ENCODE measurements at places on chromosomes 7 and 10.

DNA sequence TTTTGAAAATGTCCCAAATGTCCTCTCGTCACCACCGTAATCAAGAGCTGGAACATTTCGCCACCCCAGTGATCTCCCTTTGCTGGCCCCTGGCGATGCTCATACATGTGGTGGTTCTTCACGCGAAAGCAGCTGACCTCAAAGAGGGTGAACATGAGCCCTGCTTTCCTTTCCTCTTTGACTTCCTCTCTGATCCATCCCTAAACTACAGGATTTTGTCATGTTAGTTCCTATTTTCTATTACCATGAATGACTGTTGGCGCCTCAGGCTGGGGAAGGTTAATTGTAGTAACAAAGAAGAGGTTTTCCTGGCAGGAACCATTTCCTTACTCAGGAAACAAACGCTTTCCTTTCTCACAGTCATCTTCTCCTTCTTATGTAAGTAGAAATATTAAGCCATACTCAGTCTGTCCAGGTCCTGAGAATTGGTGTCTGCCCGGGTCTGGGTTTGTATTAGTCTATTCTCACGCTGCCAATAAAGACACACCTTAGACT is 114.5 kb downstream of the INSYN2A start:
- no peak for DNase-seq

DNA sequence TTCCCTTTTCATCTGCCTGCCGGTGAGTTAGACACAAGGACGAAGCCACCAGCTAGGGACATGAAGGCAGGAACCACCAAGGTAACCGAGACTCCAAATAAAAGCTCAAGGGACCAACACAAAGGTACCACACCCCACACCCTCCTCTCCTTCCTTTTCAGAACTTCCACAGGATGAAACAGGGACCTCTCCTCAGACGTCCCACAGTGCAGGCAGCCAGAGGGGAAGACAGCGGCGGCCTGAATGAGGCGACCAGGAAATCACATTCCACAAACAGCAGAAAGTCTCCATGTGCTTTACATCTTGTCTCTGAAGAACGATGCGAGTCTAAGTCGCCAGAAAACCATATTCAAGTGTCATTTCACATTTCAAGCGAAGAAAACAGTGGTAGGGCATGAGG is 97.8 kb downstream of the DIP2C start:
- DNase-seq, result no peak

- no peak for DNase-seq
These were observed 212.1 kb upstream of the KCND2 start for GRCh38 chr7:120060875-120061274.

DNA sequence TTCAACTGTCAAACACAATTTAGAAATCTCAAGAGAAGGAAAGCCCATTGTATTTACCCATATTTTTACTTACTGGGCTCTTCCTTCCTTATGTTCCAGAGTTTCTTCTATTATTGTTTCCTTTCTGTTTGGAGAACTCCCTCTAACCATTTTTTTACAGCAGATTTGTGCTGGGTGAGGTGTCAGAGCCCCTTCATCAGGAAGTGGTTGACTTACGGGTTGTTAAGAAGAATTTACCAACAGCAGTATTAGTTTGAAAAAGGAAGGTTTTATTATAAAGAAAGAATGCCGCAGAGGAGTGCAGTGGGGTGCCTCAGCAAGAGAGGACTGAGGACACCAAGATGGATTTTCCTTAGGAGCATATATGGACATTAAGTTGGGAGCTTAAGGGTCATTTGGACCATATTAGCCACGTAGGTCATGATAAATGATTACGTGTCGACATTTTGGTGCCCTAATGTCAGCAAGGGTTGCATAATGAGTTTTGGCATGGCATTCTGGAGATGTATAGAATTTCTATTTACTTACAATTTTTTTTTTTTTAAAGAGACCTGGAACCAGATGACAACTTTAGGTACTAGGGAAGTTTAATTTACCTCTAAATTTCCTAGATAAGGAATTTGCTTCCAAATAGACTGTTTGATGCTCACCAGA is 6.3 kb upstream of the TBATA start:
- DNase-seq, result no peak

- DNase-seq, result no peak
These were observed 44.0 kb downstream of the HIPK2 start for GRCh38 chr7:139733751-139734150.

GRCh38 chr10:33186150-33186549 is 148.3 kb downstream of the NRP1 start:
- no peak for DNase-seq

- DNase-seq, result no peak
These were observed 172.9 kb upstream of the GRM3 start for GRCh38 chr7:86470763-86471162.

DNA sequence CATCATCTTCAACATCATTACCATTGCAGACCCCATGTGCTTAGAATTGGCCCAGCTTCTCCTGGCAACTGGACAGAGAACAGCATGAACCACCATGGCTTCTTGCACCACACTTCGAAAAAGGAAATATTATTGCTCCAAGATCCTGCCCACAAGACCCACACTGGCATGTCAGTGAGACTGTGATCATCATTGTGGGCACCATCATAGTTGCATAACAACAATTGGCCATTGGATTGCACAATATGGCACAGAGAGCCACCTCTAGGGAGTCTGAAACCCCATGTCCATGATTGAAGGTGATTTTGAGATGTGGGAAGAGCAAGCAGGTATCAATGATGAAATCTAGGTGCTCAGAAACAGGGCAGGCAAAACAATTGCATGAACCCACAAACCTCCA is 918.9 kb downstream of the GRID1 start:
- DNase-seq, result no peak

GRCh38 chr10:47348661-47349470 is 703 bp downstream of the RBP3 start:
- no peak for DNase-seq

DNA sequence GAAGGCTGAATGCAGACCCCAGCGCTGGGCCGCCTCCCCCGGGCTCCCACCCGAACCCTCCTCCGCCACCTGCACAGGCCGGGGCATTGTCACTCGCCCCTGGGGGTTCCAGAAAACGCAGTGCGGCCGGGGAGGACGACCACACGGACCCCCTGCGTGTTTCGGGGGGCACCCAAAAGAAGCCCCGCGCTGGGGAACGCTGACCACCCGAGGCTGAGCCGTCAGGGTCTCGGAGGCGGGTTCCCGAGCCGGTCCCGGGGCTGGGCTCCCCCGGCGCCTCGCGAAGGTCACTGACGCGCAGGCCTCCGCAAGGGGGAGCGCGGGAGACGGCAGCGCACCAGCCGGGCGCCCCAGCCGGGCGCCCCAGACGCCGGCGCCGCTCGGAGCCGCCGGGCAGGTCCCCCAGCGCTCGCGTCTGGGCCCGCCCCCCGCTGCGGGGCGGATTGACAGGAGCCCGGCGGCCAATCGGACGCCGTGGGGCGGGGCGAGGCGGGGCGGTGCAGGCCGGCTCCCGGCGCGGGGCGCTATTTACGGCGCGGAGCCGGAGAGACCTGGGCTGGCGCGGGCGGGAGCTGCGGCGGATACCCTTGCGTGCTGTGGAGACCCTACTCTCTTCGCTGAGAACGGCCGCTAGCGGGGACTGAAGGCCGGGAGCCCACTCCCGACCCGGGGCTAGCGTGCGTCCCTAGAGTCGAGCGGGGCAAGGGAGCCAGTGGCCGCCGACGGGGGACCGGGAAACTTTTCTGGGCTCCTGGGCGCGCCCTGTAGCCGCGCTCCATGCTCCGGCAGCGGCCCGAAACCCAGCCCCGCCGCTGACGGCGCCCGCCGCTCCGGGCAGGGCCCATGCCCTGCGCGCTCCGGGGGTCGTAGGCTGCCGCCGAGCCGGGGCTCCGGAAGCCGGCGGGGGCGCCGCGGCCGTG is at the start of gene BAMBI:
Gene BAMBI (plus strand): TSS at position 554 of the 920 bp plus-strand sequence. CDS start 377 bp downstream, outside the sequence.
- peak; percentile 78 for DNase-seq

DNA sequence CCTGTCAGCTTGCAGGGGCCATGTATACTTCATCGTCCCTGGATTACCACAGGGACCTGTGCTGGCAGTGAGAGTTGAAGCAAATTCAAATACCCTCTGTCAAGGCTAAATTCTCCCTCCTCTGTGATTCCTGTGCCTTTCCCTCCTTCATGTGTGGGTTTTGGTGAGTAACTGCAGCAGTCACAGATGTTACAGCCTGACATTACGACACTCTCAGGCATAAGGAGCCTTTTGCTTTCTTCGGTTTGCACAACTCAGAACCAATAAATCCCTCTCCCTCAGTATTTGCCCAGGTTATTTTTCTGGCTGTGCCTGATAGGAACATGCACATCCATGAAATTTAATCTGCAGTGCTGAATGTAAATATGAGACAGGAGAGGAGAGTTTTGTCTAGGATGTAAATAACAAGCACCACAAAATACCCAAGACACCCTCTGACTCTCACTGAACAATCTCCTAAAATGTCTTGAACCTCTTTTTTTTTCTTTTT is 997.2 kb upstream of the GHITM start:
- DNase-seq, result no peak

- DNase-seq, result no peak
These were observed 548.6 kb downstream of the ARL4A start for GRCh38 chr7:13236026-13236425.

DNA sequence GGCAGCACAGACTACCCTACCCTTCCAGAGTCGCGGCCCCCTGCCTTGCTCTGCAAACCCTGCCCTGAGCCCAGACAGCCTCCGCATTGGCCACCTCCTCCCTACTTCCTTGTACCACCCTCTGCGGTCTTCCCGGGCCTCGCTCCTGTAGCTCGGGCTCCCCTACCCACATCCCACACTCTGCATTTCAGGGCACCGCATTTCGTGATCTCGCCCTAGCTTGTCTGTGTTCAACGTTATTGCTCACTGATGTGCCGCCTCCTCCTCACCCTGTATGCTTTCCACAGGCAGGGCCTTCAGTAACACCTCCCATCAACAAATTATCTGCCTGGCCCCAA is 6.6 kb downstream of the PDIA4 start:
- no peak for DNase-seq

DNA sequence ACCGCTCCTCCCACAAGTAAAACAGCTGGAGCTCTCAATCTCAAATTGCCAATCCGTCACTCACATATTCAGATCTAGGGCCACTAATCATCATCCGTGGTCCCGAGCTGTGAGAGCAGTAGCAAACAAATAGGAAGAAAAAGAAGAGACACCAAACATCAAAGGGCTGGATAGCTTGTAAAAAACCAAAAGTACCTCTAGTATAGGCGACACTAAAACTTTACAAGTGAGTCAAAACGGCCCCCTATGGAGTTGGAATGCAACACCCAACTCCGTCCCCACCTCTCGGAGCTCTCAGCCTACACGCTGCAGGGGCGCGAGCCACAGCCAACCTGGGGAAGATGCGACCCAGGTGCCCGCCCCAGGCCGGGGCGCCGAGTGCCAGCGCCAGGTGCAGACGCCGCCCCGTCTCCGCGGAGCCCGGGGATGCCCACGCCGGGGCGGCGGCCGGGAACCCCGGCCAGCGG is 581 bp downstream of the FAM3C start:
- DNase-seq, result no peak

GRCh38 chr7:50268223-50268622 is 36.3 kb upstream of the IKZF1 start:
- no peak for DNase-seq

- DNase-seq, result no peak
These were observed 6.7 kb upstream of the FAM180A start for GRCh38 chr7:135755351-135755753.

DNA sequence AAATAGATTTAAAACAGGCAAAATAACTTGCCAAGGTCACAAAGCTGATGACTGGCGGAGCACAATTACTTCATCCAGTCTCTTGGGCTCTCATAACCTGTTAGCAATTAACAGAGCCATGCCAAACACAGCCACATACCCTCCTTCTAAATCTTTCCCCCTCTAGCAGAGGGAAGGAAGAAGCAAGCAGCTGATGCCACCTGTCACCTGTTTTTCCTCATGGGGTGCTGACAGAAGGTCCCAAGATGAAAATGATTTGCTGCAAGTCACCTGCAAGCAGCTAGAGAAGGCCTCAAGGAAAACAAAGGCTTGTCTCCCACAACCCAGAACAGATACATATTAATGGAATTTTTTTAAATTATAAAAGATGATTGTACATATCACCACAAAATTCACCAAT is 117.8 kb downstream of the GFRA1 start:
- no peak for DNase-seq

DNA sequence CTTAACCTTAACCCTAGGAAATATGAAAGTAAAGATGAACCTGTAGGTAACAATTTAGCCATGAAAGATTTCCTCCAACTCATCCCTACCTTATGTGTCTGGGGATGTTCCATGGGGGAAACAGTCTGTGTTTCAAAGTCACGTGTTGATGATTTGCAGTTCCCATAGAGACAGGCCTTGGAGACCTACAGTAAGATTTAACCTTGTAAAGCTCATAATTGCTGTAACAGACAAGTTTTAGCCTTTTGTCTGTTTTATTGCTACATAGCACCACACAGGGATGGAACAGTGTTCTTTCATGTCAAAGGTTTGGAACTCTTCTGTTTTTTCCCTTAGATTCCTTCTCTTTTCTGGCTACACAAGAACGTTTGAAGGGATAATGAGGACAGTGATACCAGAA is 35.2 kb upstream of the ITGA8 start:
- DNase-seq, result no peak

- DNase-seq, result no peak
These were observed 22.7 kb downstream of the LUC7L2 start for GRCh38 chr7:139382439-139382838.

DNA sequence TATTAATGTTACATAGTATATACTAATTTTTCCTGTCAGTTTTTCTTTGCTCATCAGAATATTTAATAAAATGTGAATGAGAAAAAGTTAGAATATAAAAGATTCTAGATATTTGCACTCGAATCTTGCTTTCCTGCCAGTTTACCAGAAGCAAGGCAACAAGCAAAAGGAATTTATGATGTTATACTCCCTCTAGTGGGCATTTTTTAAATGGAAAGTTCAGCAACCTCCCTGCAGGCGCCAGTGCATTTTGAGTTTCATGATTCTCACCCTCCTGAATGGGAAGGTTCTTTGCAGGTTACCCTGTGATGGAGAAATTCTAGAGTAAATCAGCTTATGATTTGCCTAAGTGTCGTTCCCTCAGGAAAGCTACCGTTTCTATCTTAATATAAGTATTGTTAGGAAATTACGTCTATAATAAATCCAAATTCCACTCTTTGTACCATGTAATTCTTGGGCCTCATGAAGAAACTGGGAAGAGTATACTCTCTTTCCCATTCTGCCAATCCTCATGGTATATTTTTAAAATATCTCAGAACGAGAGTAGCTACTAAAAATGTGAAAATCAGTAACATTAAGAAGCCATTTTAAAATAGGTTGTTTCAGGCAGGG is 350.0 kb downstream of the CRPPA start:
- DNase-seq, result no peak

- no peak for DNase-seq
These were observed 168.3 kb upstream of the MBL2 start for GRCh38 chr10:52940921-52941320.

- DNase-seq, result no peak
These were observed 116.7 kb upstream of the C7orf33 start for GRCh38 chr7:148473703-148474480.

DNA sequence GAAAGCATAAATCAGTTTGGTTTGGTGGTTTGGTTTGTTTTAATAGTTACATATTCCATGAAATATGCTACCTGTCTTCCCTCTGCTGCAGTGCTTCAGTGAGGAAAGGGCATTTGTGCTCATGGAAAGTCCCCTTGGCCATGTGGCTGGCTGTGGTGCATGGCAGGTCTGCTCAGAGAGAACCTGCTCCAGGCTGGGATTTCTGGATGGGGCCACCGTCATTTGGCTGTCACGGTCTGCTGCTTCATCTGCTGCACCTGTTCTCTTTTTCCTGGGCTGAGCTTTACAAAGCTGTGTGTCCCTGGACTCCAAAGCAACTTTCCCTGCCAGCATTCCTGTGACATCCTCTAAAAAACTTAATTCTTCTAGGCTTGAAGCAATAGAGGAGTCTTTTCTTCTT is 8.9 kb downstream of the CDK14 start:
- no peak for DNase-seq

GRCh38 chr10:48417374-48417773 is 110.9 kb downstream of the MAPK8 start:
- no peak for DNase-seq

Measured in T-helper 22 cell (primary cell).